Vagina (tissue), 2 donors: ENCODE measurements at places on chromosomes 13 and 19.

DNA sequence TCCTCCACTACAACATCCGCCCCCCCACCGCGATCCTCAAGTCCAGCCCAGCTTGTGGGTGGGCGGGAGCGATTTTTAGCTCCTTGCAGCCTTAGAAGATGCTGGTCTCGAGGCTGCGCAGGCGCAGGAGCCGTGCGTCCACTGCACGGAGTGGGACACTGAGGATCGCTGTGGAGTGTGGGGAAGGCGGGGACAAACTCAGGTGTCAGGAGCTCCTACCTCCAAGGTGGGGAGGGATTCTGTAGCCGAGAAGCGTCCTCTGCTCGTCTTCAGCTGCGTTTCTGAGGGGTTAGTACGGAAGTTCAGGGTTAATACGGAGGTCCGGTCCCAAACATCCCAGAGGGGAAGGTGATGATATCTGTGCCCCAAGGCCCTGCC lies at the start of gene RTBDN:
Gene RTBDN, minus strand, starts transcription at position 14 of the 378 bp plus-strand sequence. CDS start 4,600 bp downstream, outside the sequence.
- DNase-seq, result no peak

- no peak for DNase-seq
These were observed 676 bp upstream of the ZNF574 start for GRCh38 chr19:42075364-42075615.

DNA sequence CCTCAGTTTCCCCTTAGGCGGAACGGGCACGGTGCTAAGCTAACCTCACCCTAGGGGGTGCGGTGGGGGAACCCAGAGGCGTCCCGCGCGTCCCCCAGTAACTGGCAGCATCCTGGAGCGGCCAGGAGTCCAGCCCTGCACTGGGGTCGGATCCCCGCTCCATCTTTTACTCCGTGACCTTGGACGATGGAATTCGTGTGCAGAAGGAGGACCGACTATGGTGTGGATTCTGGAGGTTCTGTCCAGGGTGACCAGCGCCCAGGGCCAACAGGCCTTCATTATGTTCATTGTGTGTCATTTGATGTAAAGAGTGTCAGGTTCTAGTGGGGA lies 630 bp downstream of the SPPL2B start:
- no peak for DNase-seq

- no peak for DNase-seq
These were observed 794.3 kb upstream of the MIR17HG start for GRCh38 chr13:90553159-90553558.

- DNase-seq, result no peak
These were observed 162.7 kb downstream of the TBC1D4 start for GRCh38 chr13:75319254-75319653.

DNA sequence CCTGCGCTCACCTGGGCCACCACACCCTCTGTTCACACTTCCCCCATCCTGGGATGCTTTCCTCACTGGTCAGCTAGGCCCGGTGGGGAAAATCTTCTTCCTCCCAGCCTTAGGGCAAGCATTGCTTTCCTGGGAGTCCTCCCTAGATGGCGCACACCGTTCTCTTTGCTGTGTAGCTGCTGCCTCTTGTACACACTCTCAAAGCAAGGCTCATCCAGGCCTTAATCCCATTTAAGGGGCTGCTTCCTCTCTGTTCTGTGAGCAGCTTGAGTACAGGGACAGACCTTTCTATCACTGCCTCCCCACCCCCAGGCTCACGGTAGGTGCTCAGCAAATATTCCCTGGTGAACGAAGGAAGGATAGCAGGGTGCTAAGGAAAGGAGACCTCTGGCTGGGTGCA lies 11.1 kb downstream of the SLC7A10 start:
- no peak for DNase-seq

GRCh38 chr13:102386461-102386860 lies 15.4 kb downstream of the FGF14 start:
- no peak for DNase-seq

DNA sequence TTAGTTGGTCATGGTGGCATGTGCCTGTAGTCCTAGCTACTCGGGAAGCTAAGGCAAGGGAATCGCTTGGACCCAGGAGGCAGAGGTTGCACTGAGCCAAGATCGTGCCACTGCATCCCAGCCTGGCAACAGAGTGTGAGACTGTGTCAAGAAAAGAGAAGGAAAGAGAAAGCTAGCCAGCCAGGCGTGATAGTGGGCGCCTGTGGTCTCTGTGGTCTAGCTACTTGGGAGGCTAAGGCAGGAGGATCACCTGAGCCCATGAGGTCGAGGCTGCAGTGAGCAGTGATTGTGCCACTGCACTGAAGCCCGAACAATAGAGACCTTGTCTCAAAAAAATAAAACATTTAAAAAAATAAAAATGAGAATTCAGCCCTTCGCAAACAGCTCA lies 33.3 kb downstream of the TIMM13 start:
- DNase-seq, result no peak

GRCh38 chr13:42551611-42552010 lies 22.3 kb upstream of the TNFSF11 start:
- DNase-seq, result no peak

GRCh38 chr13:72792640-72793039 lies 10.7 kb downstream of the PIBF1 start:
- no peak for DNase-seq

DNA sequence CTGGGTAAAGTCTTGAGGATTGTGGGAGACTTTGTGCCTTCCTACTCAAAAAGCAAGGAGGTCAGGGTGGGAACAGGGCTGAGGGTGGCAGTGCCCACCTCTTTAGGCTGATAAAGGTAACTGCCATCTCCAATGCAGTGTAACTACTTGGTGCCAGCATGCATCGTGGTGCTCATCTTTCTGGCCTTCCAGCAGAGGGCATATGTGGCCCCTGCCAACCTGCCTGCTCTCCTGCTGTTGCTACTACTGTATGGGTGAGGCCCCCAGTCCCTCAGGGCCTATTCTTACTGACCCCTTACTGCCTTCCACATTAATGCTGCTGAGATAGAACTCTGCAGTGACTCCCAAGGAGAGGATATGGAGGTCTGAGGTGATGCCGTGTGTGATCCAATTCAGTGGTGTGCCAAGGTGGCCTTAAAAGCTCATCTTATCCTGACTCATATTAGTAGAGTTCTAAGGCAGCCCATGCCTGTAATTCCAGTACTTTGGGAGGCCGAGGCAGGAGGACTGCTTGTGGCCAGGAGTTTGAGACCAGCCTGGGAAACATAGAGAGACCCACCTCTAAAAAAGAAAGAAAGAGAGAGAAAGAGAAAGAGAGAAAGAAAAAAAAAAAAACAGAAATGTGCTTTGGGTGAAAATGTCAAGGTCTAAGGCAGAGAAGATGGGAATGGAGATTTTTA lies 9.7 kb upstream of the ARHGAP45 start:
- DNase-seq, result no peak

- DNase-seq, result no peak
These were observed 722 bp upstream of the TIMM50 start for GRCh38 chr19:39479916-39480315.

DNA sequence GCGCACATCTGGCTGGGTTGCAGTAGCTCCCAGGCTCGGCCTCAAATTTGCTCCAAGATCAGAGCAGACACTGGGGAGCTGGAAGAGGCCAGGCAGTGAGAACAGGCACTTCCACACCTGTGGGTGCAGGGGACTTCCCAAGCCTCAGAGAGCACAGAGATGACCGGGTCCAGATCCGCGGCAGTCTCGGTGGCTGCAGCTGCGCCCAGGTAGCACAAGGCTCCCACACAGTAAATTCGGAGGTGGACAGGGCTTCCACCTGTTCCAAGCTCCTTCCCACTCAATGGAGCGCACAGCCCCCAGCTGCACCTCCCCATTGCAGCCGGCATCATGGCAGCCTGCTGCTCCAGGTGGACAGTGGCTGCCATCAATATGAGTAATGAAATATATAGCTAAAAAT lies 1417.4 kb upstream of the SLC10A2 start:
- DNase-seq, result no peak

GRCh38 chr19:4586691-4587090 lies 27.2 kb upstream of the SEMA6B start:
- no peak for DNase-seq

GRCh38 chr19:37098570-37098969 lies 20.3 kb downstream of the ZNF420 start:
- no peak for DNase-seq

- no peak for DNase-seq
These were observed 29.8 kb upstream of the CXCL17 start for GRCh38 chr19:42472402-42473147.

GRCh38 chr13:65036999-65037398 lies 2193.1 kb downstream of the PCDH9 start:
- DNase-seq, result no peak

GRCh38 chr13:112634102-112634501 lies 46.1 kb upstream of the TUBGCP3 start:
- no peak for DNase-seq

- no peak for DNase-seq
These were observed 2.2 kb downstream of the CD70 start for GRCh38 chr19:6588508-6589345.

GRCh38 chr19:33630880-33631608 lies 9.3 kb downstream of the CHST8 start:
- DNase-seq, result peak; percentile 52

DNA sequence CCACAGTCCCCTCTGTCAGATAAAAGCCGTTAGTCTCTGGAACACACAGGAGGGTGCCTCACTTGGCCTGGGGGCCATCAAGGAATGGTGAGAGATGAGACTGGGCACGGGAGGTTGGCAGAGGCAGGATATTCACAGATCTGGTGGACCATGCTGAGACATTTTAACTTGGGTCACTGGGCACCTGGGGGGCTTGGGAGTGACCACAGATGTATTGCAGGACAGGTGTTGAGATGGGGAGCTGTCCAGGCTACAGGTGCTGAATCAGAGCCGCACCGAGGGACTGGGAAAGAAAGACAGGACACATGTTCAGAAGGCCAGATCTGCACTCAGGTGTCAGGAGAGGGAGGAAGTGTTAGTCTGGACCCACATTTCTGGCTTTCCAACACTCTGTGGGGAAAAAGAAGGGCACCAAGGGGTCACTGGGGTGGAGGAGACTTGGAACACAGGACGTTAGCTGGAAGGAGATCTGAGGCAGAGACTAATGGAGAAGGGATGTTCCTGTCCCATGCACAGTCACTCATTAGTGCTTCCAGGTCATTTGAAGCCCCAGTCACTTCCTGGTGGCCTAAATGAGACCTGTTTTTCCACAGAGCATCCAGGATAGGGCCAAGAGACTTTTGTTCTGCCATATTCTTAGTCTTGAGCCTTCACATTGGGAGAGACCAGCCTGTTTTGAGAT lies 56.1 kb downstream of the CHST8 start:
- DNase-seq, result no peak

DNA sequence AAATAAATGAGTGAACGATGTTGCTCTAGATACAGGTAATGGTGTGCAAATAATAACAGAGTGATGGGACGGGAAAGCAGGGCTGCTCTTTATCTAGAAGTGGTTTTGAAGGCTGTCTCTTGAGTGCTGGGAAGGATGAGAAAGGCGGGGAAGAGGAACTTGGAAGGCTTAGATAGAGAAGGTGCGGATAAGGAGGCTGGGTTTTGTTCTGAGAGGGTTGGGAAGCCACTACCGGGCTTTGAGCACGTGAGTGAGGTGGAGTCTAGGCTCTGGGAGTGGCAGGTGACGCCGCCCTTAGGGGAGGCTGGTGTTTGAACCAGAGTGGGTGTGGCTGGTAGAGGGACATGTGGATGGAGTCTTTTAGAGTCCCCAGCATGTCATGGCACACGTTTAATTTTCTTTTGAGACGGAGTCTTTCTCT lies 811 bp downstream of the ARMC6 start:
- no peak for DNase-seq

GRCh38 chr19:43774103-43774939 lies 6.5 kb downstream of the KCNN4 start:
- no peak for DNase-seq

GRCh38 chr19:39645800-39646411 lies 9.8 kb upstream of the LGALS16 start:
- DNase-seq, result no peak

- no peak for DNase-seq
These were observed 12.8 kb upstream of the MEIS3 start for GRCh38 chr19:47432091-47432490.

DNA sequence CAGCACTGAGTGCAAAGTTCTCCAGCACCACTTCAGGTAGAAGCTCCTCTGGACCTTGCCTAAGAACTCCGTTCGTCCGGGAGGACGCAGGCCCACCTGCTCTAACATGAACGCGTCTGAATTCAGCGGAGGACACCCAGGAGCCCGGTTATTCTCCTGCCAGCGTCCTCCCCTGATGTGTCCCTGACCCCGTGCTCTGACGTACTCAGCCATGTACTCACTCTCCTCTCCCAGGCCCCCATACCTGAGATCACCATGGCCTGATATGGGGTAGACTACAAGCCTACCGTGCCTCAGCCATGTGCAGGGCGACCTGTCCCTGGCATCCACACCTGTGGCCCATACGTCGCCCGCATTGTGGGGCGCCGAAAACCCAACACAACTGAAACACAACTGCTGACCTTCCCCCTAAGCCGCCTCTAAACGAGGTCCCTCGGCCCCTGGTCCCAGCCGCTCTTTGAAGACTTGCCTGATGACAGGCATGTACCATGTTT lies 744 bp upstream of the ZNF584 start:
- DNase-seq, result no peak

DNA sequence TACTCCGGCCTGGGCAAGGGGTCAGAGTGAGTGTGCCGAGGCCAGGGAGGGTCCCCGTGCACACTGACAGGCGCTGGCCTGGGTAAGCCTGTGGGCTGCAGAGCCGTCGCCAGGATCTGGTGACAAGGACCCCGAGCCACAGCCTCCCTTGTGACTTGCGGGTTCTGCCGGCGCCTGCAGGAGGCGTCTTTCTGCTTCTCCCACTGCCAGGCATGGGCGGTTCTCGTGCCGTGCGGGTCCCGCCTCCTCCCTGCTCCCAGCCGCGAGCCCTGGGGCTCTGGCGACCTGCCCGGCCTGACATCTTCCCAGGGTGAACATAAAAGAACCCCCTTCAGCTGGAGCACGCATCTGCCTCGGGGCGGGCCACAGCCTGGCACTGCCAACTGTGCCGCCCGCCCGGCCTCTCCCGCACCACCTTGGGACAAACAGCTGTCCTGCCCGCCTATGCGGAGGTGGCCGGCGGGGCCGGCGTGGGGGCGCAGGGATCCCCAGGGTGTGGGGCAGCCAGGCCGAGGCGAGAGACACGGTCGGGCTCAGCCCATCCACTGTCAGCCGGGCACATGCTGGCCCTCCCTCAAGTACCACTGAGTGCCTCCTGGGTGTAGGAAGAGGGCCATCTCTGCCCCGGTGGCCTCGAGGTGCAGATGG lies 1.5 kb upstream of the HCN2 start:
- no peak for DNase-seq

GRCh38 chr19:14410091-14411051 lies 8.8 kb downstream of the DDX39A start:
- DNase-seq, result no peak

GRCh38 chr13:80612804-80613203 lies 271.9 kb upstream of the SPRY2 start:
- DNase-seq, result no peak

DNA sequence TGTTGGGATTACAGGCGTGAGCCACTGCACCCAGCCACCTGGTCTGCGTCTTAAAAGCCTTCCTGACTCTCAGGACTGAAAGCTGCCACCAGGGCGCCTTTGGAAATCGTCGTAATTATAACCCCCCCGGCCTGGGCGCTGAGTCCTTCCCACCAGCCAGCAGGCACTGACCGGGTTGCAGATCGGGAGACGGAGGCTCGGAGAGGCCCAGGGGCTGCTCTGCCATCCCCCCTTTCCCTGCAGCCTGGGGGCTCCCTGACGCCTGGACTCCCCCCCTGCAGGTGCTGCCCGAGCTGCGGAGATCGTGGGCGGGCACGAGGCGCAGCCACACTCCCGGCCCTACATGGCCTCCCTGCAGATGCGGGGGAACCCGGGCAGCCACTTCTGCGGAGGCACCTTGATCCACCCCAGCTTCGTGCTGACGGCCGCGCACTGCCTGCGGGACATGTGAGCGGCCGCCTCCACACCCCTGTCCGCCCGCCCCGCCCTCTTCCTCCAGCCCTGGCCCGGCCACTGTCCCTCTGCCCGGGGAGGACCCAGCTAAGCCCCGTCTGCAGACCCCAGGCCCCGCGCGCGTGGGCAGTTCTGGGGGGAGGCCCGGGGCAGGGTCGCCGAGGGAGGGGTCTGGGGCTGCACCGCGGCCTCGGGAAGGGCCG lies 2.5 kb downstream of the PRTN3 start:
- no peak for DNase-seq
